ENCODE measurements at places on chromosomes 5 and 9. TPM values are rescaled to one million over a fixed set of nuclear protein-coding genes. Genes with fewer than 3 reads are reported as not detected.

GRCh38 chr5:90221951-90222350 lies 187.6 kb downstream of the CETN3 start:
- DNase-seq = peak; percentile 27

GRCh38 chr5:43294226-43294625 lies 19.0 kb downstream of the HMGCS1 start:
- peak; percentile 18 for DNase-seq

DNA sequence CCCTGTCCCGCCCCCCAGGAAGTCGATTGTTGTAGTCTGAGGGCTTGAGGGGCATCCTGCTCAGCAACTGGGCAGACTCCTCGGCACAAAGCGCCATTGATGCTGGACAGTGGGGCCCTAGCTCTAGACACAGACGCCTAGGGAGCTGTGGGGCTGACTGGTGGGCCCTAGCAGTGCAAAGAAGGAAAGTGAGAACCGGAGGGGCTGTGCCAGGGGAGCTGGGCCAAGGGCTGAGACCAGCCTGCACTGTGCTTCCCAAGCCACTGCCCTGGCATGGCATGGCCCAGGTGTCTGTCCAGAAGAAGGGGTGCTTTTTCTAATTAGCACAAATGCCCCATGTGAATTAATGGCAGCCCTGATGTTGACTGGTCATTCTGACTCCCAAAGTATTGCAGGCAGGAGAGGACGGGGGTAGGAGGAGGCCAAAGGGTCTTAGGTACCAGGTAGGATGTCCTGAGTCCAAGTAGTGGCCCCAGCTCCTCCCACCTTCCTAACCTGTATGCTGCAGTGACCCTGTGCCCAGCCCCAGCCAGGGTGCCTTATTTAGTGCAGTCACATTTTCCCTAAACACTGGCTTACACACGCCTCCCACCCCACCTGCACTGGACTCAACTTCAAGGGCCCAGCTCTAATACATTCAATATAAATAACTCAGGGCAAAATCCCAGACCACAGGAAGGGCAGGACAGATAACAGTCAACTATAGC lies 15.9 kb downstream of the TCF7 start:
- DNase-seq = no peak

GRCh38 chr5:54009828-54010227 lies 300.5 kb downstream of the ARL15 start:
- DNase-seq = no peak

The RLN2 gene
- not detected for total RNA-seq

- DNase-seq = no peak
Observed at GRCh38 chr9:87554171-87554910, 56.7 kb downstream of the DAPK1 start.

- peak; percentile 39 for DNase-seq
Observed at GRCh38 chr9:109192732-109193361, 25.8 kb upstream of the FRRS1L start.

The BASP1 gene
- total RNA-seq = 69.7 TPM

DNA sequence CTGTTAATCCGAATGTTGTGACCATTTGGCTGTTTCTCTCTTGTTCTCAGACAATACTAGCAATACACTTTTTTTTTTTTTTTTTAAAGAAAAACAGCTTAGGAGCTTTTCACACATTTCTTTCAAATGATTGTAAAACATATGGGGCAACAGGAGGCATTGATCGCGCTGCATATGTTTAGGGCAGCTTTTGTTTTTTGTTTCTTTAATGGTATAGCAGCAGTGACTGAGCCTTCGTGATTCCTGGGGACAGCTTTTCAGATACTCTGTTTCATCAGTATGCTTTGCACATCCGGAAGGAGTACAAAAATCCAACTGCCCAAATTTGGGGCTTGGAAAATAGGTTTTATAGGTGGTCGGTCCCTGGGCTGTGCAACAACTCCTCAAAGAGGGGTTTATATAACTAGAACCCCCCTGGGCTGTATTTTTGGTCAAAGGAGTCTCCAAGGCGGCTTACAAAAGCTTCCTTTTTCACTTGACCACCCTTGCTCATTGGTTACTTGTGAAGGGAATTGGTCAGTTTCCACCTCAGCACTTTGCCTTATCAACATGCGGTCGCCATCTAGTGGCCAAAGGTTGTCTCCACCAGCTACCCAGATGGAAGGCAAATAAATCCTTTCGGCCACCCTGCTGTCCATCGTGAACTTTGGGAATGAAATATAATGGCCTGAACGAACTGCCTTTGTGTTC lies 91.8 kb downstream of the PDE6A start:
- DNase-seq = peak; percentile 87

- peak; percentile 29 for DNase-seq
Observed at GRCh38 chr9:133238851-133239532, 29.9 kb upstream of the OBP2B start.

DNA sequence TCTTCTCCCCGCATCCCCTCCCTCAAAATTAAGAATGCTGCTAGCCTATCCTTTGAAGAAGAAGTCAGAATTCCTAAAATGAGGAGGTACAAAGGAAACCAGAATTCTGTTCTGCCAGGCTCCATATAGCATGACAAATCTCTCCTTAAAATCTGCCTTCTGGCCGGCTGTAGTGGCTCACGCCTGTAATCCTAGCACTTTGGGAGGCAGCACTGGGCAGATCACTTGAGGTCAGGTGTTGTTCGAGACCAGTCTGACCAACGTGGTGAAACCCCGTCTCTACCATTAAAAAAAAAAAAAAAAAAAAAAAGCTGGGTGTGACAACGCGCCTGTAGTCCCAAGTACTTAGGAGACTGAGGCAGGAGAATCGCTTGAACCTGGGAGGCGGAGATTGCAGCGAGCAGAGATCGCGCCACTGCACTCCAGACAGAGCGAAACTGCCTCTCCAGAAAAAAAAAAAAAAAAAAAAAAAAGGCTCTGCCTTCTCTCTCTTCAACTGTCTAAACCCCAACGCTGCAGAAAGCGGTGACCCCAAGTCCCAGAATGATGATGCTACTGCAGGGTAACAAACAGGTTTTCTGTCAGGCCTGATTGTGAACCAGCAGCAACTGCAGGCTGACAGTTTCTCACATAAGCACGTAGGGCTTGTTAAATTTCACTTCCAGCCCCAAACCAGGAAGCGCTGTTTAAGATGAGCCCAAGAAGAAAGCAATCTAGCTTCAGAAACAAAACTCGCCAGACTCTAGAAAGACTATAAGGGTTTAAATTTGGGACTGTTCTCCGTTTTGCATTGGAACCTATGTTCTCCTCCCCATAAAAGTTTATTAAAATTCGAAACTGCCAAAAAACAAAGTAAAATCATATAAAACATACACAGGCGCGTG lies 963 bp upstream of the CAST start:
- DNase-seq = peak; percentile 61

DNA sequence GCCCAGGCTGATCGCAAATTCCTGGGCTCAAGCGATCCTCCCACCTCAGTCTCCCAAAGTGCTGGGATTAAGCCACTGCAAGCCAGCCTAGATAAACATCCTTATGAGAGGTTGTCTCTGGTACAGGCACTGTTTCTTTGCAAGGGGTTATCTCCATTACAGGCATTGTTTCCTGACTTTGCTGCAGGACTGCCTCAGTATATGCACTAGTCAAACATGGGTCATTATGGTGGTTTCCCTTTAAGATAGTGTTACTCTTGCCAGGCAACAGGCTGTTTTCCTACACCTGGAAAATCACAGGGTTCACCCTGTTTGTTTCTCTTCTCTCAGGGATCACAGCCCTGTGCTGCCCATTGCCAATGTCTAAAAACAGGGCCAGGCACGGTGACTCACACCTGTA lies 7.8 kb upstream of the CLTB start:
- DNase-seq = no peak

DNA sequence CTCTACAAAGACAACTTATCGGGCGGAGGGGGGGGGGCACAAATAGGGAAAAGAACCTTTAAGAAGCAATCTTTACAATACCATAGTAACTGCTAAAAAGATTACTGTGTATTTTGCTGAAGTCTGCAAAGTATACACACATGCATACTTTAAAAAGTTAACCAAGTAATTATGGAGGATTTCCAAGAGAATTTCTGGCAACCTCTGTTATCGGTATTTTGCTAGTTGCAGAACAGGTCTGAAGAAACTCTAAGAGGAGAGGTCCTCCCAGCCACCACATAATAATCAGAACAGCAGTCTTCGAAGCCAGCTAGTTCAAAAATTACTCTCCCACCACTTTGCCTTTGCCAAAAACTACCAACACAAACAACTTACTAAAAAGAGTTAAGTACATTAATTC lies 56.1 kb downstream of the UBAP2 start:
- DNase-seq = no peak

GRCh38 chr9:131657037-131657377 lies 82.9 kb downstream of the RAPGEF1 start:
- DNase-seq = peak; percentile 52

The RGP1 gene
- total RNA-seq = 15.5 TPM

DNA sequence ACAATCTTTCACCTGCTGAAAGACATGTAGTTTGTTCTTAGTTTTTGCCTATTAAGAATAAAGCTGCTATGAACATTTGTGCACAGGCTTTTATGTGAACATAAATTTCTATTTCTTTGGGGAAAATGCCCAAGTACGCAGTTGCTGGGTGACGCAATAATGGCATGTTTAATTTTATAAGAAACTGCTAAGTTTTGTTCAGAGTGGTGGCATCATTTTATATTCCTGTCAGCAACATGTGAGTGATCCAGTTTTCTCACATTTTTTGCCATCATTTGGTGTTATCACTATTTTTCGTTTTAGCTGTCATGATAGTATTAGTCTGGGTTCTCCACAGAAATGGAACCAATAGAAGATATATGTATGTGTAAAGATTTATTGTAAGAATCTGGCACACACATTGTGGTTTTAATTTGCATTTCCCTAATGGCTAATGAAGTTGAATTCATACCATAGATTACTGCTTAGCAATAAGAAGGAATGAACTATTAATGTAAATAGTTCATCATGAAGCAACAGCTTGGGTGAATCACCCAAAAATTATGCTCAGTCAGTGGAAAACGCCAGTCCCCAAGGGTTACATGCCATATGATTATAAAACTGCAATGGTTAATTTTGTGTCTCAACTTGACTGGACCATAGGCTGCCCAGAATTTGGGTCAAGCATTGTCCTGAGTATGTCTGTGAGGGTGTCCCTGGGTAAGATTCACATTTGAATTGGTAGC lies 358.6 kb downstream of the MSX2 start:
- no peak for DNase-seq

The LTC4S gene
- 0.94 TPM for total RNA-seq

The PAEP gene
- not detected for total RNA-seq

DNA sequence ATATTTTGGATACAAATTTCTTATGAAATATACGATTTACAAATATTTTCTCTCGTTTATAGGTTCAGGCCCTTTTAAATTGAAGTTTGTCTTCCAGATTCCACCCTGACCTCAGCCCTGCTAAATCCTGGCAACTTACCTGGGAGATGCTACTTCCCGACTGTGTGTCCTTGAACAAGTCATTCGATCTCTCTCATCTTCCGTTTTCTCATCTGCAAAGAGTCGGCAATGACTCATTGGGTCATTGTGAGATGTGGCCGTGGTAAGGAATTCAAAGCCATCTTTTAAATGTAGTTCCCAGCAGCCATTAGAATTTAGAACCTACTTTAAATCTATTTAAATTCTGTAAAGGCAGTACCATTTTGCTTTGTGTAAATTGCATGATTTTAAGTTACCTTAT lies 72.5 kb downstream of the LHX2 start:
- DNase-seq = no peak

The ADAMTS19 gene
- total RNA-seq = not detected

DNA sequence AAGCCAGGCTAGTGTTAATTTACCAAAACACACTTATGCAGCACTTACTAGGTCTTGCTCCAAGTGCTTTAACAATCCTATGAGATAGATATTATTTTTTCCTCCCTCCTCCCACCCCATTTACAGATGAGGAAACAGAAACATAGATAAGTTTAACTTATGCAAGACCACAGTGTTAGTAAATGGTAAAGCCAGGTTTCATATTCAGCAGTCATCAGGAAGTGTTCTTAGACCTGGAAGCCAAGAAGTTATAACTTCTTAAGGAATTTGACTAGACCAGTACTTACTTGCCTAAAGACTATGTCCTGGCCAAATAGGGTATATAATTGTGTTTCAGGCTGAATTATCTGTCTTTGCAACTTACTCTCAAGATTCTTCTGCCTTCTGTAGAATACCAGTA lies 15.9 kb downstream of the ABHD17B start:
- no peak for DNase-seq

DNA sequence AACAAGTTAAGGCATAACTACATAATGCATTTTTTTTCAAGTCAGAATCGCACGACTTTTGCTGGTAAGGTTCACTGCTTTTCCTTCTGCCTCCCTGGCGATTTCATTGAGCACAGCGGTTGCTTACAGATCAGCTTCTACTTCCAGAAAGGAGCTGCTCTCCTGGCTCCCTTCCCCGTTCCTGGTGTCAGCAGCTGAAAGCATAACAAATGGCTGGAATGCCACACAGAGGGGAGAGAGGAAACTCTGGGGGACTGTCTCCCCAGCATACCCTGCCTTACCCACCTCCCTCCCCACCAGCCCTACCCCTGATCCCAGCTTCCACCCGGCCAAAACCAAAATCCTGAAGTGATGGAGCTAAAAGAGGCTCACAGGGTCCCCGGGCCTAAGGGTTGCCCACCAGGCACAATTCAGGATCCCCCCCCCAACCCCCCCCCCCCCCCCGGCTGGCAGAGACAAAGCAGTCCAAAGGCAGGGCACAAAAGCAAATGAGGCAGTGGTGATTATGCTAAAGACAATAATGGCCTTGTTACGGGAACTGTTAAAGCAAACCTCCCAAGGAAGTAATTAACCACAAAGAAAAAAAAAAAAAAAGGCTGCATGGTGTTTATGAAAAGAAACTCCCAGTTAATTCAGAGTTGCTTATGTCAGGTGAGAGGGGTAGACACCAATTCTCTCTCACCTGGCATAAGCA lies 126.1 kb upstream of the WWC1 start:
- no peak for DNase-seq

The TAS2R1 gene
- total RNA-seq = not detected

The RASA1 gene
- 44.5 TPM for total RNA-seq

The PTPRD gene
- total RNA-seq = not detected

- peak; percentile 17 for DNase-seq
Observed at GRCh38 chr5:109485030-109485429, 75.3 kb upstream of the PJA2 start.

The ELOVL7 gene
- total RNA-seq = 0.13 TPM

DNA sequence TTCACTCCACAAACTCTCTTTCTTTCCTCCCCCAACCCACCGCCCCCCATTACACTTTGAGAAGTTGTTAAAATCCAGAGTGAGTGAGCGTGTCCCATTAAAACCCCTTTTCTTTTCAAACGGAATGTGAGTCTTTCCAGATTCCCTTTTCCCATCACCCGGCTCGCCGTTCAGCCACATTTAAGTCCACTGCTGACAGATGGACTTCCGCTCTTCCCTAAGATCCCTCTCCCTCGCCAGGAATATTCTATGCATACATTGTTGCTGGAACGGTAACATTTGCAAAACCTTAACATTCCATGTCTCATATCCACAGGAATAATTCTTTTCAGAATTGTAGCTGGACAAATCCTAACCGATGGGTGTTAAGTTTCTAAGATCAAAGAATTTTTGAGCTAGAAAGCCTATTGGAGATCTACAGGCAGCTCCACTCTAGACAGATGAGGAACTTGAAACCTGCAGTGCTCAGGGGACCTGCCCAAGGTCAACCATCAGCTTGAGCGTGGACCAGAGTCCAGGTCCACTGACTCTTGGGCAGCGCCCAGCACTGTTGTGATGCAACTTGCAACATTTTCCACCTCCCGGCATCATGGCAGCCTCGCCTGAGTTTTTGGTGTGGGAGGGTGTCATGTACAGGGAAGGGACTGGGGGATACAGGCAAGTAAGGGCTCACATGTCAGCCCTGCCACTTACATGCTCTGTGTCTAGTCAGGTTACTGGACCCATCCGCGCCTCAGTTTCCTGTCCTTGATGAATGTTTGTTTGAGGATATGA lies 500.1 kb downstream of the CCDC171 start:
- DNase-seq = no peak

All from myocyte (in vitro differentiated cells).